Activated effector memory CD4-positive, alpha-beta T cell treated with Interleukin-2 at 50 U/mL for 16 hours (primary cell): ENCODE measurements at places on chromosomes 12 and 14.

GRCh38 chr14:22487401-22487800 lies 101.6 kb downstream of the DAD1 start:
- no peak for DNase-seq

GRCh38 chr14:87676814-87677437 lies 316.1 kb downstream of the GALC start:
- no peak for DNase-seq

DNA sequence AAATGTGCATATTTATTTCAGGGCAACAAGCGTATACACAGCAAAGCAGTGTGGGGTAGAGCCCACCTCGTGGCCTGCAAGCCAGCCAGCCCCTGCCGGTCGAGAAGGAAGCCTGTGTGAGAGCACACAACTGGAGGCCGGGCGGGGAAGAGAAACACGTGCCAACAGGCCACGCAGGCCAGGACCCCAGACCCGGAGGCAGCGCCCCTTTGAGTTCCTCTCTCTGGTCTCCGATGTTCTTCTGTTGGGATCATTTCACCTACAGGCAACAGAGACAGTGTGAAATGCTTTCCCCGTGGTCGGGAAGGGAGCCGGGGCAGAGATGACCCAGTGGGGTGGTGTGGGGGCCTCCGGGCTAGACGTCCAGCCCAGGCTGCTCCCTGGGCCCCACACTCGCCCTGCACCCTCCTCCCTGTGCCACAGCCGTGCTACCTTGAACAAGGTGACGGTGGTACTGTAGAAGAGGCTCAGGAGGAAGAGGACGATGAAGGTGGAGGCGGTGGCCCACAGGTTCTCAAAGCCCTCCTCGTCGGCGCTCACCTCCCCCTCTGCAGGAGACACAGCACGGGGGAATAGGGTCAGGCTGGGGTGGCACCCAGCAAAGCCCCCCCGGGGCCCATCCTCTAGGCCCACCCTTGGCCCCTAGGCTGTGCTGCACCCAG lies 325.5 kb downstream of the TMEM121 start:
- DNase-seq = no peak

GRCh38 chr14:89336338-89336737 lies 80.7 kb downstream of the FOXN3 start:
- no peak for DNase-seq

DNA sequence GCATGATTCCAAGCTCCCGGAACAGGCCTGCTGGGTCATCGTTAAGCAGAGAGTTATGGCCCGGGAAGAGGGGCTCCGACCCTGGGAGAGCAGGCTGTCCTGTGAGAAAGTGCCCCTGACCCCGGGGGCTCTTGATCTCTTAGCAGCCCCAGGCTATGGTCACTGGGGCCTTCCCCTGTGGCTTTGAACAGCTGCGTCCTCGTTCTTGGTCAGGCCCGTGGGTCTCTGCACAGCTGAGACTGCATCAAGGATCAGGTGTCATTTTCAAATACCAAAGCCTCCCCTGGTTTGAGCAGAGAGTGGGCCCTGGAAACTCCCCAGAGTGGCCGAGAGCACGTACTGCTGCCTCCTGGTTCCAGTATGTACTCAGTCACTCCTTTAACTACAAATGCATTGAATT lies 114.8 kb downstream of the ESRRB start:
- DNase-seq = no peak

DNA sequence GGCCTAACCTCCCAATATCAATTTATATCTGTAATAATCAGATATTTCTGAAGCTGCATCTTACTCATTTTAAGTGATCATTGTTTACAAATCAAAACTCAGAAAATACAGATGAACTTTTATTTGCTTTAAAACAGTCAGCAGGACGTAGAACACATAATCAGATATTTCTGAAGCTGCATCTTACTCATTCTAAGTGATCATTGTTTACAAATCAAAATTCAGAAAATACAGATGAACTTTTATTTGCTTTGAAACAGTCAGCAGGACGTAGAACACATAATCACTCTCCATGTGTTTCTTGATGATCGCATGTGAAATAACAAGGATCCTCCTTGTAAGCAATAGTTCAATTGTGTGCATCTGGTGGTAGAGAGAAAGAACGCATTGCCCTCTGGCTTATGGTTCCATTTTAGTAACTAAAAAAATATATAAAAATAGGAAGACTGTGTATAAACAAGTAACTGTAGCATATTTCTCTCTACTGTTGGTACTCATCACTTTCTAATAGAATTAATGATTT lies 15.0 kb upstream of the TMTC2 start:
- no peak for DNase-seq
